COR-L47 (cell line): ENCODE measurements at places on chromosomes 3 and 15.
A peak's percentile ranks its signal among the peaks of the same experiment; 100 is the strongest.

DNA sequence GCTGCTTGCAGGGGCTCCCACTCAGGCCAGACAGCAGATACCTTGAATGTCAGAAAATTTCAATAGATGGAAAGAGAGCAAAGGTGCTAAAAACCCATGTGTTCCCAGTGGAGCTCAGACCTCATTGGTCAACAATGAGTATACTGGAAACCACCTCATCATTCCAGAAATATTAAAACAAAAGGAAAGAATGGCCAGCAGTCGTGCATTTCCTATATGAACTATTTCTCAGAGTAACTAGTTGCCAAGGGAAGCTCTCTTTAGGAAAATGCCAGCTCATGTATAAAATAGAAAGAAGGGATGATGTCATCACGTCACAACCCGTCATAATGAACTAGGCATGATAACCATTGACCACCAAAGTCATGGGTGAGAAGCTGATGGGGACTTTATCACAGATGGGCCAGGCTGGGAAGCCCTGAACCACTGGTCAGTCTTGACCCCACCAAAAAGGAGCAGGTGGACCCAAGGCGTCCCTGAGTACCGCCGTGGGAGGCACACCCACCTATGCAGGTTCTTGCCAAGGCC lies 17.5 kb downstream of the DNAJB8 start:
- DNase-seq: no peak

DNA sequence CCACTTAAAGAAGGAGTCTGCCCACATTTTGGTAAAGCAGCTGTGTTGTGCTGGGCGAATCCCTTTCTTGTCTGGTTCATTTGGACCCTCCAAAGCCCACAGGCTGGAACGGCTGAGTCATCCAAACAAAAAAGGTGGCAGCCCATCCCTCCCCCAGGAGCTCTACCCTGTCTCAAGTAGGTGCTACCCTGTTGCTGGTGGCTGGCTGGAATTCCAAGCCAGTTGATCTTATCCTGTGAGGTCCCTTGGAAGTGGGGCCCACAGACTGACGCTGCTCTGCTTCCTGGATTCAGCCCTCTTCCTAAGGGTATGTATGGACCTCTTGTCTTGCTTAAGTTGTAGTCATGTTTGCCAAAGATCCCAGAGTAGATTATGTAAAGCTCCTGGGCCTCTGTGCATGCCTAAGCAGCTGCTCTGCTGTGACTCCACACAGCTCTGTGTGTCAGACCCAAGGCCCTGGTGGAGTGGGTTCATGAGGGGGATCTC lies 44.5 kb downstream of the CCR1 start:
- DNase-seq: no peak

- peak; percentile 50 for DNase-seq
Measured at GRCh38 chr3:81249540-81250029, 511.9 kb downstream of the GBE1 start.

GRCh38 chr3:126474498-126475412 lies 936 bp downstream of the ZXDC start:
- peak; percentile 52 for DNase-seq

GRCh38 chr3:123605789-123606234 lies 21.0 kb upstream of the HACD2 start:
- DNase-seq: no peak

- no peak for DNase-seq
Measured at GRCh38 chr3:45603226-45603625, 8.7 kb downstream of the LIMD1 start.

GRCh38 chr3:9782770-9783169 lies 9.5 kb downstream of the TADA3 start:
- no peak for DNase-seq

DNA sequence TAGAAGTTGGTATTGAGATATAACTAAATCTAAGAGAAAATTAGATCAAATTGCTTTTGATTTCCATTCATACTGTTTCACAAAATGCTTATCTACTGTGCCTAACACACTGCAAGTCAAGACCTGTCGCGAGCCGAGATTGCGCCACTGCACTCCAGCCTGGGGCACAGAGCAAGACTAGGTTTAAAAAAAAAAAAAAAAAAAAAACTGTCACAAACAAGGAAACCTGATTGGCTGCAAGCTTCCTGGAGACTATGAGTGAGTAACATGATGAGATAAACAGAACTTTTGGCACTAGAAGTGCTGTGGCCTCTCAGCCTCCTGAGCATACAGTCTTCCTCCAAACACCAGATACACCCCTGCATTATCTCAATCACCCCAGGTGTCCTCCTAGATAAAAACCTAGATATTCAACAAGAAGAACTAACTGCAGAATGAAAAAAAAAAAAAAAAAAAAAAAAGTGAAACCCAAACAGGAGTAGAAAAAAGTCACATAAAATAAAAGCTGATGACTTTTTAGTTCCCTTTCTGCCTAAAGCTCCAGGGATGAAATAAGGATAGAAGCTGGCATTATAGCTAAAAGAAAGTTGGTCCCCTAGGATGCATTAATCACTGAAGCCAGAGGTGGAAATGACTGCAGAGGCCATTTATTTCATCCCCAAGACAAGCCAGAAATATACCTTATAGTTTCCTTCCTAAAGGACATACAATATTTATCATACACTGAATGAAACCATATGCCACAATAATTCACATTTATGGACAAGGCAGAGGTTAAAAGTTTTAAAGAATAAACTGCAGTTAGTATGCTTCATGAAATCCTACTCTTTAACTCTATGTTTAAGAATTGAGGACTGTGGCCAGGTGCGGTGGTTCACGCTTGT lies 82.4 kb downstream of the P3H2 start:
- no peak for DNase-seq

DNA sequence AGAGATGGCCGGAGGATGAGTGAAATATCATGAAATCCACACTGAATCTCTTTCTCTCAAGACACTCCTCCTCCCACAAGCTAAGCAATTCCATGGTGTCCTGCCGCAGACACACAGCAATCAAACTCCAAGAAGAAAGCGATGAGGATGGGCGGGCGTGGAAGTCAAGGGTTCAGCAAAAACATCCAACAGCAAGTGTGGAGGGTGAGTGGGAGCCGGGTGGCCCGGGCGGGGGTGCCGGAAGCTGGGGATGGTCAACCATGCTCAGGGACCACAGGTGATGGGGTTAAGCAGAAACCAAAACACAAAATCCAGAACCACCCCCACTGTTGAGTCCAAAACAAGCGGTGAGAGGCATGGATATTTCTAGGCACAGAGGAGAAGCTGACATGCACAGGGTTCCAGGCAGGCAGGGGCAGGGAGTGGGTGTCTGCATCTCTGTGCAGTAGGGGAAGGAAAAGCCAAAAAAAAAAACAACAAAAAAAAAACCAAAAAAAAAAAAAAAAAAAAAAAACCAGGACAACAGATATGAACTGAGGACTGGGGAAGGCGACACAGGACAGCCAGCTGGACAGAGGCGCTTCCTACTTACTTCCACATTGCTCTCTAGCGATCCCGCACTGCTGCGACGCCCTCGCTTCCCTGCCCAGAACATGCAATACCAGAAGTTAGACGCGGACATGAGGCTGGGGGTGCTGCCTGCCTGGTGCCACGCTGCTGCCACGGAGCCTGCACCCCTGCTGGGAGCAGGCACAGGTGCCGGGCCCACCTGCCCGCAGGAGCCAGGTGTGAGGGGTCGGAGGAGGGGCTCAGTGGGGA lies 61.0 kb upstream of the RPL32 start:
- DNase-seq: no peak

- DNase-seq: no peak
Measured at GRCh38 chr15:48718646-48719045, 73.1 kb upstream of the FBN1 start.

GRCh38 chr3:100227511-100227921 lies 33.3 kb upstream of the TBC1D23 start:
- DNase-seq: no peak
